ENCODE measurements at places on chromosomes 7 and 10.
A peak's percentile ranks its signal among the peaks of the same experiment; 100 is the strongest.

GRCh38 chr10:17626656-17627055, 9.5 kb upstream of the HACD1 start:
- no peak for DNase-seq

GRCh38 chr10:104928734-104929133, 287.6 kb downstream of the SORCS3 start:
- DNase-seq: no peak

- no peak for DNase-seq
Measured at GRCh38 chr7:42010751-42011150, 226.3 kb downstream of the GLI3 start.

DNA sequence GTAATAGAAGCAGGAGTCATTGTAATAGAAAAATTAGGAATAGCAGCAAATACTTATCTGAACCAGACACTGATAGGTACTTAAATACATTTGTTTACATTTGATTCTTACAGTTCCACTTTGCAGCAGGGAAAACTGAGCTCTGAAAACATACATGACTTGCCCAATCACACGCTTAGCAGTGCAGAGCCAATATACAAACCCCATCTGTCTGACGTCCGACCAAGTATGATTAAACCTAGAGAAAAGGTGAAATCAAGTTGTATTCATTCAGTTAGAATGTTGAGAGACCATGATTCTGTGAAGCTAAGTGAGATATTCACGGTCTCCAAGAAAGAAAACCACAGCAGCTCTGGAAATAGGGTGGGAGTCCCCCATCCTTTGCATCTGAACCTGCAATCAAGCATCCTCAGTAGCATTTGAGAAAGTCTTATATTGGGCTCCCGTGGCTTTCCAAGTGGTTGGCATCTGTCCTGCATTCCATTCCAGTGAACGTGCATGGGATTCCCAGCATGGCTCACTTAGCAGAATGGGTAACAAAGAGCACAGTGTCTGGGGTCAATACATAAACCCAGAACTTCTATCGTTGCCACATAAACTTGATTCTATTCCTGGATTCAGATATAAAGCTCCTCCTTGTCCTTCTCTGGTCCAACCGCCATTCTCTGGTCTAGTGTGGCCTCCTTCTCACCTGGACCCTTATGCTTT, 148.7 kb upstream of the RSU1 start:
- peak; percentile 67 for DNase-seq

GRCh38 chr7:45574669-45575500, 717 bp downstream of the ADCY1 start:
- DNase-seq: peak; percentile 43

GRCh38 chr10:22913474-22914092, 14.3 kb upstream of the ARMC3 start:
- no peak for DNase-seq

DNA sequence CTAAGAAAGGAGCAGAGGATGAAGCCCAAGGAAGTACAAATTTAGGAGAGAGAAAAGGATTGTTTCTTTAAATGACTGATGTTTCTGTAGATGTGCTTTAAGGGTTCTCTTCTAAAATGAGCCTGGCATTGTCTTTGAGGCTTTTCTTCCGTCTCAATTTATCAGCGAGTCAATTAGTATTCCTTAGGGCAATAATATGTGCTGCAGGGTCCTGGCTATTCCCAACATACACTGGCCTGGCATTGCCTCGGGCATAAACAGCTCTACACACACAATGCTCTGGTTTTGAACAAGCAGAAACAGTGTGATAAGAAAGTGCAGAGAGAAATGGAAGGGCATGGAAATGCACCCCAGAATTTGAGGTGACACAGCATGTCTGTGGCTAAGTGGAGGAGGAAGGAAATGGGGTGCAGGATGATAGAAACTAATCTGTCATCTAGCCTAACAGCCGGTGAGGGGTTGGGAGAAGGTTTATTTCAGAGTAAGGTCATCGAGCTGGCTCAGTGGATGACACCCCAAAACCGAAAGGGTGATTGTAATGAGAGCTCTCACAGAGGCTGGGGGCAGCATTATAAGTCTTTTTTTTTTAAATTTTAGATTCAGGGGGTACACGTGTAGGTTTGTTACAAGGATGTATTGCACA, 67.5 kb upstream of the ARHGAP21 start:
- no peak for DNase-seq

DNA sequence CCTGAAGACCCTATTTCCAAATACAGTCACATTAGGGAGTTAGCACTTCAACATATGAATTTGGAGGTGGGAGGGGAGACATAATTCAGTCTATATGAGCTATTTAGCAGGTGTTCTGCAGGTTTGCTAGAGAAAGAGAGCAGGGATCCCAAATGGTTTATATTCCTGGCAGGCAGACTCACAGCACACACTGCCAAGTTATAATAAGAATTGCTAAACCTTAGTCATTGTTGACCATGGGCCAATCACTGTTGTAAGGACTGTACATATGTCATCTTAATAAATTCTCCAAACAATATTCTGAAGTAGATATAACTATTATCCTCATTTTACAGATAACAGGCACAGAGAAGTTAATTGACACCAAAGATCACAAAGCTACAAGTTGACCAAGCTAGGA, 1.5 kb upstream of the CCDC3 start:
- no peak for DNase-seq

DNA sequence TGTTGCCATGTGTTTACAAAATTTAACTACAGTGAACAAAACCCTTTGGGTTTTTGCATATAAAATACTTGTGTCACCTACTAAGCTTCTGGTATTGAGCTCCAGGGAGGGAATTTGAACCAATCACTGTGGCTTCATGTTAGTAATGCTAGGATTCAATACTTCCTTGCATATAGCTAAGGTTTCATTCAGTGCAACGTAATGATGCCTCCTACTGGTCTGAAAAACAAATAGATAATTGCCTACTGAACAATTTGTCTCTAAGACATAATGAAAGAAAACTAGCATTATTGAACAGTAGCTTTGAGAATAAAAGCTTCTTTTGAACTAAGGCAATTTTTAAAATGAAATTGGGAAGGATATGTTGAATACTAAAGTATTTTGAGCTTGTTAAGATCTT, 244.4 kb downstream of the ZWINT start:
- DNase-seq: no peak

DNA sequence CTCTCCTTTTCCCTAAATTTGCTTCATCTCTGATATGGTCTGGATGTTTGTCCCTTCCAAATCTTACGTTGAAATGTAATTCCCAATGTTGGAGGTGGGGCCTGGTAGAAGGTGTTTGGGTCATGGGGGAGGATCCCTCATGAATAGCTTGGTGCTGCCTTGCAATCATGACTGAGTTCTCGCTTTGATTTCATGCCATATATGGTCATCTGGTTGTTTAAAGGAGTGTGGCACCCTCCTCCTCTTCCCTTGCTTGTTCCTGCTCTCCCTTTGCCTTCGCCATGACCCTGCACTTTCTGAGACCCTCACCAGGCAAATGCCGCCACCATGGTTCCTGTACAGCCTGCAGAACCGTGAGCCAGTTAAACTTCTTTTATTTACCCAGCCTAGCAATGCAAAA, 14.5 kb downstream of the NOBOX start:
- no peak for DNase-seq

DNA sequence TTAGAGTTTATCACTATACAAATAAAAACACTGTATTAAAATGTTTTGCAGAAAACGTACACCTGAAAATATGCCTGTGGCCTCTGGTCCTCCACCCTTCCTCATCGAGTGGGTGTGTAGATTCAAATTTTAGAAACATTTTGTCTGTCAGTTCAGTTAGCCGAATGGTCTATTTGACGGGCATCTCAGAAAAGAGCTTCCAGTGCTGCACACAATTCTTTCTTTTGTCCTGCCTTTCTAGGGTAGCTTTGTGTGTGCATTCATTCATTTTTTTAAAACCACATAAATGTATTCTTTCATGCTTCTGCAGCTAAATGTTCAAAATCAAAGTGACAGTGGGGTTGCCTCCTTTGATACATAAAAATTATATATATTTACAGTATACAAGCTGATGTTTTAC, 46.8 kb downstream of the GNAI1 start:
- DNase-seq: no peak

- no peak for DNase-seq
Measured at GRCh38 chr10:110647136-110647430, 2.9 kb downstream of the RBM20 start.

DNA sequence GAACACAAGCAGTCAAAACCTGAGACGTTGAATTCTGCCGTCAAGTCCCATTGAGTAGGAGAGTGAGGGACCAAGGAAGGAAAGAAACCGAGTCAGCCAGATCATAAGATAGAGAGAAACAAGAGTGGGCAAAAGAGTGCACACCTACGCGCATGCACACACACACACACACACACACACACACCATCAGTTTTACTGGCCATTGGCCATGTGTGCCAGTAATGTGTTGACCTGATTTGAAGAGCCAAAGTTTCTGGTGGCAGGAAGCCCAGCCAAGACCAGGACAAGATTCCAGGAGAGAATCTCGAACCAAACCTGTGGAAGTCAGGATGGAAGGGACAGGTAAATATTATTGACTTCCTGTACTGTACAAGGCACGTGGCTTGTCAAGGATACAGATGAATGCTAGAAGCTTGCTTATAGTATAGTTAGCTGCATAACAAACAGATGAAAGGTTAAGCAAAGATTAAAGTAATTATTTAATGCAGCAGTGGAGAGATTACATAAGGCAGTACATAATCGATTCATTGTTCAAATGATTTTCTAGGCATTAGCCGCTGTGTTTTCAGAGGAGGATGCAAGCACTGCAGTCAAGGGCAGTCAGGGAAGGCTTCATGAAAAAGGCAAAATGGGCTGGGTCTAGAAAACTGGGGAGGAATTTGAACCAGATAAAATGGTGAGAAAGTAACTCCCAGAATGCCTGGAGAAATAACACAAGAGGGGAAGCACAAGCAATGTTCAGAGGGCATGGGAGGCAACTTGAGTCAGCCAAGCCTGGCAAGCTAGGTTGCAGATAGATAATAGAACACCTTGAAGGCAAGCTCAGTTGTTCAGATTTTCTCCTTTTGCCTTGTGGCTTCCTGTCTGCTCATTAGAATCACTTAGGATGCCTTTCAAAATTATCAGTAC, 2.7 kb upstream of the HYCC1 start:
- DNase-seq: no peak

DNA sequence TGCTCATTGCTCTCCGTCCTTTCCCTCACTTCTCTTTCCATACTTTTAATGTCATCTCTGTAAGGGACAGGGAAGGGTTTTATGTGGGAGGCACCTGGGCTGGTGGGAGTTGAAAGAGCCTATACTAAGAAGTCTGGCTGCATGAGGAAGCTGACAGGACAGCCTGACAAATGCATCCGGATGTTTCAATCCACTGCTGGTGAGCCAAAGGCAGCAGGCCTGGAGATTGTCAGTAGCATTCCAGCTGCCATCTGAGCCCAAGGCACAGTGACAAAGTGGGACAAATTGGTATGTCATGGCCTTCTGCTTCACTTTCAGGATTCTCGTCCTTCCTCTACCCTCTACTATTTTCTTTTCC, 218.4 kb downstream of the STK31 start:
- DNase-seq: no peak

- DNase-seq: no peak
Measured at GRCh38 chr7:103657474-103657894, 211.5 kb upstream of the SLC26A5 start.

DNA sequence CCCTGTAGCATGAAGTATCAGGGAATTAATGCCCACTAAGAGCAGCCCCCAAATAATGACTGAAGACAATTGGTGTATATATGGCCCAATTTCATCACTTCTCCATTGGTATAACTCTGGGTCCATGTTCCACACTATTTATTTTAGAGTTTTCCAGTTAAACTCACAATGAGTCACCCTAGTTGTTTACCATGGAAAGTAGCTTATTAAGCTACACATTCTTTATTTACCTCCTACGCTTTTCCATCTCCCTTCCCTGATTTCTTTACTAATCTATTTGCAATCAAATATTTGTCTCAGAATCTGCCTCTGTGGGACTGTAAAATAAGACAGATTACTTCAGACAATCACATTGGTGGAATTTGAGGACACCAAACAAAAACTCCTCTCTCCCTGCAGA, 655.6 kb downstream of the SORCS1 start:
- no peak for DNase-seq

DNA sequence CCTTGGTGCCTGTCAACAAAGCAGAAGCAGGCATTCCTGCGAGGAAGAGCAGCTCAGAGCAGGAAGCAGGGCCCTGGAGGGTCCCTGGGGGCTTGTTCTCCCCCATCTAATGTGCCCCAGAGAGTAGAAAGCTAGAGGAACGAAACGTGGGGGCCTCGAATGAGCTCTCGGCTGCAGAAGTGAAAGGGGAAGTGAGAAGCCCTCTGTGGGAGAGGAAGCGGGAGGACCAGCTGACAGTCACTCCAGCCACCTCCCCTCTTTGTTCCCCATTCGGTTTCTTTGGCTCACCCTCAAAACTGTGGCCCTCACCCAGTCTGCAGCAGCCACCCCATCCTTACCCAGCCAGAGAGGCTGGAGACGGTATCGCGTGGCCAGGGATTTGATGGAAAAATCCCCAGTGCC, 25.0 kb downstream of the C10orf105 start:
- DNase-seq: no peak

- DNase-seq: no peak
Measured at GRCh38 chr7:34889951-34890350, 147.3 kb downstream of the DPY19L1 start.

DNA sequence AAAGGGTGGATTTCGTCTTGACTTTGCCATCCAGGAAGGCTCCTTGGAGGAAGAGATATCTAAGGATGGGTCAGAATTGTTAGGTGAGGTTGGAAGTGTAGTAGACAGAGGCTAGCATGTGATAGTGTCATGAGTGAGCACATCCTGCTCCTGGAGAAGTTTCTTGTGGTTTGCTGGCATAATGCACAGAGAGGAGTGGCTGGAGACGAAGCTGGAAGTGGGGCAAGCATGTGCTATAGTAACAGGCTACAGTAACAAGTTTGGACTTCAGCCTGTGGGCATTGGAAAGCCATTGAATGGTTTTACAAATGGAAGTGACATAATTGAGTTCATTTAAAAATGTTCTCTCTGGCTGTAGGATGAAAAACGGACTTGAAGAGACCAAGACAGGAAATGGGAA, 175.6 kb upstream of the VWC2 start:
- DNase-seq: no peak

Measured in HTR-8/SVneo (cell line).